Activated T-helper 9 cell treated with anti-CD3 and anti-CD28 coated beads, Interleukin-2, amount 50 U/mL, for 16 hours (primary cell): ENCODE measurements at places on chromosomes 3 and 15.

GRCh38 chr3:36811768-36812167, 47.4 kb upstream of the DCLK3 start:
- no peak for DNase-seq

DNA sequence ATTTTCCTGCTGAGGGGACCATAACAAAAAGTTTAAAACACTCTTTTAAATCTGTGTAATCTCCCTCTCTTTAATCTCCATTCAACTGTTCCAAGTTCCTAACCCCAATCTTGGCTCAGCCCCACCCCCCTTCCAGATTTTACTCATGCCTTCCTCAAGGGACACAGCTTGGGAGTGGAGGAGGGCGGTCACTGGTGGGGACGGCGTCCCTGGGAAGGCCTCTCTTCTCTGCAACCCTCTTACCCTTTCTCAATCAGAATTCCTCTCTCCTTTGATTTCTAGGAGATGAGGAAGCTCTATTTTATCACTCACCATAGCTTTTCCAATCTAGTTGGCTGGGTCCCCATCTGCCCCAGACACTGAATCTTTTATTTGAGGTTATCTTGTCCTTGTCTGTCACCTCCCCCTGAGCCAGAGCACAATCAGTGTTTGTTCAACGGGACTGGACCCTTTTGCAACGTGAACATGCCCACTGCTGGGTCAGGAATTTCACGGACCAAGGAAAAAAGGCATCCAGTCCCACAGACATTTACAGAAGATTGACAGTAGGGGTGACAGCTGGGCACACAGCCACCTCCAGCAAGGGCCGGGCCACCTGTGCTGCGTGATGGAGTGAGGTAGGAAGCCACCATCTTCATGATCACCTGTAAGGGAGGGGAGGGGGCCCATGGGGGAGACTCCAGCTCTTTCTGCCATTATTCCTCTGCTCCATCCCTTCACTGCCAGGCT, 84.0 kb upstream of the HERC1 start:
- no peak for DNase-seq

- no peak for DNase-seq
Observed at GRCh38 chr3:126540951-126541627, 17.1 kb downstream of the CHST13 start.

DNA sequence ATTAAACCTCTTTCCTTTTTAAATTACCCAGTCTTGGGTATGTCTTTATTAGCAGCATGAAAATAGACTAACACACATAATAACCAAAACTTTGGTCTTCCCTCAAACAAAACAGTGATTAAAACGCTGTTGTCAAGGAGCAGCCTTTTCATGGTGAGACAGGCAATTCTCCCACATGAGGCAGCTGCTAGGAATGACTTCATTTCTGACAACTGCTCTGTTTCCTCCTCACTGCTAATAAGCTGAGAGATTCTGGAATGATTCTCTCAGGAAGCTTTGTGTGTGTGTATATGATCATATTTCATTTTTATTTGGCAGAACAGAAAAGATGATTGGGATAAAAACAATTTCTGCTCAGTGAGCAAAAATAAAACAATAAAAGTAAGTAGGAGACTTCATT, 580.6 kb upstream of the ADAMTS9 start:
- DNase-seq, result no peak

DNA sequence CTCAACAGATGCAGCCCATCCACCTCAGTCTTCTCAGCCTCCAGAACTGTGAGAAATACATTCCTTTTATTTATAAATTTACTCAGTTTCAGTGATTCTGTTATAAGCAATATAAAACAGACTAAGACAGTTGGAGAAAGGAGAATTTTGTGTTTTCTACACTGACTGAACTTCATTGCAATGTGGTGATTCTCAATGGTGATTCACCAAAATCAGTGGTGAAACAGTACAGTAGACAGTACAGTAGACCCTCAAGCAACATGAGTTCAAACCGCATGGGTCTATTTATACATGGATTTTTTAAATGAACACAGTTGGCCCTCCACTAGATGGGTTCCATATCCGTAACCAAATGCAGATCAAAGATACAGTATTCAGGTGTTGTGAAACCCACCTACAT, 403.1 kb upstream of the TGFBR2 start:
- DNase-seq, result no peak

GRCh38 chr3:129936757-129937156, 37.8 kb upstream of the TRH start:
- no peak for DNase-seq

DNA sequence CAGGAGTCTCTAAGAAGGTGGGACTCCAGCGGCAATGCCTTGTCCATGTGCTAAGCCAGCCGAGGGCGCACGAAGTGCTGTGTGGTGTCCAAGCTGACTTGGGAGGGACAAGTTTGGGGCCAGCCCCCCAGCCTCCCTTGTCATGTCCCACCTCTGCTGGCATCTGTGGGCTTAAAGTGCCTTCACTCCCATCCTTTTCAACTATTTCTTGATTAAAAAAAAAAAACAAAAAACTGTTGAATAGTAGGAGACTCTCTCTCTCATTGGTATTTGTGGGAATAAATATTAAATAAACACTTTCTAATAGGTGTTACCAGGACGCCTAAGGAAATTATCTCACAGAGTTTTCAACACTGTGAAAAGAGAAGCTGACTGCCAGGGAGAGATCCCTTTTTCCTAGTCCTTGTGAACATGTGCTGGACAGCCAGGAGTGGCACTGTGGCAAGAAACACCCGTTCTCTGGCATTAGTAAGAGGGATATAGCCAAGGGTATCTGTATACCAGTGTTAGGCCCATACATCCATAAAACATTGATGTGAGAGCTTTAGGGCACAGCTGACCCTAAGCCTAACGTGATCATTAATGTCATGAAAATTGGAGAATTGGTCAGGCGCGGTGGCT, 158.0 kb downstream of the IGF1R start:
- no peak for DNase-seq

DNA sequence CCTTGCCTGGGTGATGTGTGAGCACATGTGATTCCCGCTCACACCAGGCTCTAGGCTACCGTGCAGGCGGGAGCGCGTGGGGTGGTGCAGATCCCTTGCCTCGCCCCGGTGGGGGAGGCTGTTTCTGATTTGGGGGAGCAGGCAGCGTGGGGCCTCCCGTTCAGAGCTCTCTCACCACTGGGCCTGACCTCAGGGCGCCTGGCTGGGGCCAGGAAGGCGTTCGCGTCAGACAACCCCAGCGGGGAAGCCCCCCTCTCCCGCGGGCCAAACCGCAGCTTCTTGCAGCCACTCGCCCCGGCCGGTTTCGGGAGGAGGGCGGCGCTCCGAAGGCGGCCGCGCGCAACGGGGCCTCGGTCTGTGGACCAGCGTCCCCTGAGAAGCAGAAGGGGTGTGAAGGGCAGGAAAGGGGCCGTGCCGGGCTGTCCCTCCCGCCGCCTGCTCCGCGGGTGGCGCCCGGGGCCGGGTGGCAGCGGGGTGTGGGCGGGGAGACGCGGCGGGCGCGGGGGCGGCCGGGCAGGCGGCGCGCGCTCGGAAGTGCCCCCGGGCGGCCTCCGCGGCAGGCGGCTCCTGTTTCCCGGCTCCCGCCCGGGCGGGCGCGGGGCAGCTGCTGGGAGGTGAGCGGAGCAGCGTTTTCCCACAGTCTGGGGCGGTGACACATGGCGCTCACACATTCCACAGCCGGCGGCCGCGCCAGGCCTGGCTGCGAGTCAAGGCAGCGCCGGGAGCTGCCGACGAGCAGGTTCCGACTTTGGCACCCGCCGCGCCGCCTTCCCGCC, 65.1 kb upstream of the HES1 start:
- peak; percentile 46 for DNase-seq

- no peak for DNase-seq
Observed at GRCh38 chr3:124246949-124247348, 255.0 kb upstream of the ROPN1 start.

DNA sequence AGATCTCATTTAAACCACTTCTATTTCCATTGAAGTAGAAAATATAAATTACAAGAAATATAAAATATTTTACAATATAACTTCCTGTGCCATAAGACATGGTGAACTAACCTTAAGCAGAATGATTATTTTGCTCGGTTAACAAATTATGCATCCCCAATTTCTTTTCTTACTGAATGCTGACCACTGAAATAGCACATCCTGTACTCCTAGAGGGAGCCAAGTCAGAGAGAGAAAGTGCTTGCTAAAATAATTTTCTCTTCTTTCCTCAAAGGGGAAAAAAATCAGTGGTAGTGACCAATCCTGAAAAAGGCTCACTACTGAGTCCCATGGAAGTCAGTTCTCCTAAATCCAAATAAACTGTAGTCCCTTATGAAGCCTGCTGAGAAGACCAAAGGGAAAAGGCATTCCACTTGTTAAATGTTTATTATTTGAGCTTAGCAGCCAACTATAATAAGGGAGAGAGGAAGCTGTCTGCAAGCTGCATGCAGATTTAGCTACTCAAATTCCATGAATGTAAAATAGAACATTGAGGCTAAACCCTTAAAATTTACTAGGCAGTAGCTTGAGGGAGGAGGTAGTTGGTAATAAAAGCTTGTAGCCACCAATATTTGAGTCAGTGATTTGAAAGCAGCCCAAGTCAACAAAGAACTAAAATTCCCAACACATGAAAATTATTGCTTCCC, 33.1 kb downstream of the CEP152 start:
- no peak for DNase-seq

GRCh38 chr3:27661797-27662196, 60.3 kb downstream of the EOMES start:
- no peak for DNase-seq

- DNase-seq, result no peak
Observed at GRCh38 chr3:18900994-18901393, 247.3 kb upstream of the KCNH8 start.

- DNase-seq, result no peak
Observed at GRCh38 chr3:41041899-41042298, 157.4 kb upstream of the CTNNB1 start.

DNA sequence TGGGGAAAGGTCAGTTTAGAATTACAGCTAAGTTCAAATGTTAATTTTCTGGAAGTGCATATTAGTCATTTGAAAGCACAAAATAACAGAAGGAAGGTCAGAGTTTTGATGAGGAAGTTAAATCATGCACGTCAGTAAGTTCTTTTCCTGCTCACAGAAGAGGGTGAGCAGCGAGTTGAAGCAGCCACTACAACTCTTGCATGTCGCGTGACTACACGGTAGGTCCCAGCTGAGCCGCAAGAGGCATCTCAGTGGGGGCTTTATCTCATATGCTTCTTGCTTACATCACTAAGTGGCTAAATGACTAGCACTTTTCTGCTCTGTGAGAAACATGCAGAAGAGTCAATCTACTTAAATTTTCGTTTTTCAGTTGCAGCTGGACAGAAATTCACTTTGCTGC, 21.3 kb upstream of the SEC62 start:
- DNase-seq, result no peak
